Amniotic stem cell (primary cell): ENCODE measurements at places on chromosomes 1 and 21.

- no peak for DNase-seq
These were observed 17.6 kb upstream of the MTARC2 start for GRCh38 chr1:220730486-220730885.

GRCh38 chr1:16433030-16433429 lies 4.2 kb downstream of the SPATA21 start:
- DNase-seq = no peak

DNA sequence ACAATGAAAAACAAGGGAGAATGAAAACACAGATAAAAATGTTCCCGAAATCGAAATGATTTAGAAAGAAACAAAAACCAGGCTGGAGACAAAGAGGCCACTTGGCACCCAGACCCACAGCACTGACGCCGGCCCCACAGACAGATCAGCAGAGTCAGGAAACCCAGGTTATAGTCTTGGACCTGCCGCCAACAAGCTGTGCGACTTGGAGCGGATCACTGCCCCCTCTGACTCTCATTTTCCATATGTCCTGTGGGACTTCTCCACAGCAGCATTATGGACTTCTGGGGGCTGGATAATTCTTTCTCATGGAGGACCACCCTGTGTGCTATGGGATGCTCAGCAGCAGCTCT lies 72.4 kb downstream of the MATN1 start:
- DNase-seq = no peak

- no peak for DNase-seq
These were observed 74.4 kb downstream of the COL24A1 start for GRCh38 chr1:86082183-86082582.

- DNase-seq = no peak
These were observed 75.6 kb downstream of the LMO4 start for GRCh38 chr1:87404296-87404695.

DNA sequence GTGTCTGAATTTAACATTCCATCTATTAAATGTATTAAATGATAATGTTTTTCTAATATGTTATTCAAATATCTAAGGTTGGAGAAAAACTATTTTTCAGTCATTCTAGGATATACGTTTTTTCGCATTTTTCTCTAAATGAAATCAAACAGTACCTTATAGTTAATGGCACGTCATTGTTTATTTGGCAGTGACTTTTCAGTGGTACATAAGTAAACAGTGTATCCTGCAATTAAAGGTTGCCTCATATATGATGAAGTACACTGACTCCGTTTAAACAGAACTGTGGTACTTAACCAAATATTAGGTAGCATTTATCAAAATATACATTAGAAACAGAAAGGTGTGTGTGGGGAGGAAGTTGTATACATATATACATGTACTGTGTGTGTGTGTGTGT lies 79.2 kb downstream of the EPS15 start:
- no peak for DNase-seq

- DNase-seq = no peak
These were observed 46.6 kb downstream of the RGS7 start for GRCh38 chr1:241310451-241310850.

- no peak for DNase-seq
These were observed 643.3 kb downstream of the NPHP4 start for GRCh38 chr1:5348732-5349465.

DNA sequence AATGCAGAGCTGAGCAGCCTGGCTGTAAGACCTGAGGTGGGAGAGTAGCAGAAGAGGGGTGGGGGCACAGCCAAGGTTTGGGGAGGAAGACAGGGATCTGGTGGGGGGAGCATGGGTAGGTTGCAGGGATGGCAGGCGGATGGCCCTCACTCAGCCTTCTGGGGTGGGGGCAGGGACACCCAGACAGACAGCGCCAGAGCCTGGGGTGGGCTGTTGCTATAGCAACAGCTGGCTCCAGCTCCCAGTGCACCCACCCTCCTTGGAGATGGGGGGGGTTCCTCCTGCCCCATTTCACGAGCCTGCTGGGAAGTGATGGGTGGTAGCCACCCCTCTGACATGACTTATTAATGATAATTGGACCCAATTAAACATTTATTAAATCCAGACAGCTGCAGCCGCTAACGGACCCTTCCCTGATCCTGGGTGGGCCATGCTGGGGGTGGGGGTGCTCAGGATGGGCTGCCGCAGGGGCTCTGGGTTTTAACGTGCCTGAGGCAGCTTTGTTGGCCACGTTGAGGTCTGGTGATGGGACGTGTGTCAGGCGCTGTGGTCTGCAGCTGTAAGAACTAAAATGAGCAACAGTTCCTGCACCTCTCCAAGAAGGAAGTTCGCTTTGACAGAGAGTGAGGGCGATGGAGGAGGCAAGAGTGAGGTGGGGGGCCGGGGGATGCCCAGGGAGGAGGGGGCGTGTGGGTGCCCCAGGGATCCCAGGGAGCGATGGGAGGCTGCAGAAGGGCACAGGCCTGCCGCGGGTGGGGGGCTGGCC lies 19.4 kb downstream of the AGRN start:
- DNase-seq = no peak

DNA sequence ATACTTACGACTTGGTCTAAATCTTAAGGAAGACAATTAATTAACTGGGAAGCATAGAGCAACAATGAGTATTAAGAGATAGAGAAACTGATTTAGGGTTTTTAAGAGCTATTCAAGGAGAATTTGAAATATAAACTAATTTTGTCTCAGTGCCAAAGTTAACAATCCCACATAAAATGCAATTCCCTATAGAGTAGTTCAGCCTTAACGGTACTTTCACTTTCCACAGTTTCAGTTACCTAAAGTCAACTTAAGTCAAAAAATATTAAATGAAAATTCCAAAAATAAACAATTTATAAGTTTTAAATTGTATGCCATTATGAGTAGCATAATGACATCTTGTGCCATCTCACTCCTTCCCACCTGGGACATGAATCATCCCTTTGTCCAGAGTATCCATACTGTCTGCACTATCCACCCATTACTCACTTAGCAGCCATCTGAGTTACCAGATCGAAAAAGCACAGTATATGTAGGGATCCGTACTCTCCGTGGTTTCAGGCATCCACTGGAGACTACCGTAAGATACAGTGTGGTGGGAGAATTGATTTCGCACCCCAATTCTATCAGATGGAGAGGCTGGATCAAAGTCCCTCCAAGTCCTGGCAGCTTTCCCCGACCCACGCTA lies 4.8 kb upstream of the SARS1 start:
- DNase-seq = no peak

DNA sequence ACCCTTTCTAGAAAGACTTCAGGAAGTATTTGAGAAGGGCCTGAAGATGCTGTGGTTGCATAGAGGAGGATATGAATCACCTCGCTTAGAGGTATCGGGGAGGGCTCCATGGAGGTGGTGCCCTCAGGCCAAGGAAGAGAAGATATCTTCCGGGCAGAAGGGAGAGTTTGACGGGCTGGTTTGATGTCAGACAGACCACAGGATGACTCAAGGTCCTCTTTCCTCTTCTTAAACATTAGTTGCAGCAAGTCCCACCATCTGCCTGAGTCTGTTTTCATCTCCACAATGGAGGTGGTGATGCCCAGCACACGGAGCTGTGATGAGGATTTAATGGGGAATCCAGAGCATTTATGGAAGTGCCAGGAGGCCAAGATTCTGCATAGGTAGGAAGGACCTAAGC lies 25.1 kb upstream of the RUNX3 start:
- no peak for DNase-seq

DNA sequence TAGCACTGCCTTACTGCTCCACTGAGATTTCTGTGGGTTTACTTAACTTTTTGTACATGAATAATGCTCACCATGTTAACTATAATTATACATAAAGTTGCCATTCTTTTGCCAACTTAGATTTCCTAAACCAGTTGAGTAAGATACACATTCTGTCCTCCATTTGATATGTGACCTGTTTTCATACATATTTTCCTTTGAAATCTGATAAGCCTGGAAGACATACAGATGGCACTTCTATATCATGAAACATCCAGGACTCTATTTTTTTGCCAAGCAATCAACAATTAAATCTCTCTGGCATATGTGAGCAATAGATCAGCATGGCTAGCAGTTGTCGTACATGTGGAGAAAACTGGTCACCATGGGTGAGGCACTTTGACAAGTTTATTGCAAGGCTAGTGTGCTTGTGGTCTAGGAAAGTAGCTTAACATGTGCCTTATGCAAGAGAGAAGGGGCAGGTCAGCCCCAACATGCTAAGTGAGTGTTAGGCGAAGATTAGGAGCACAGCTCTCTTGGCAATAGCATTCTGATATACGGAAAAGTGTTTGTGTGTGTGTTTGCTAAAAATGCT lies 14.2 kb downstream of the PRRX1 start:
- no peak for DNase-seq

DNA sequence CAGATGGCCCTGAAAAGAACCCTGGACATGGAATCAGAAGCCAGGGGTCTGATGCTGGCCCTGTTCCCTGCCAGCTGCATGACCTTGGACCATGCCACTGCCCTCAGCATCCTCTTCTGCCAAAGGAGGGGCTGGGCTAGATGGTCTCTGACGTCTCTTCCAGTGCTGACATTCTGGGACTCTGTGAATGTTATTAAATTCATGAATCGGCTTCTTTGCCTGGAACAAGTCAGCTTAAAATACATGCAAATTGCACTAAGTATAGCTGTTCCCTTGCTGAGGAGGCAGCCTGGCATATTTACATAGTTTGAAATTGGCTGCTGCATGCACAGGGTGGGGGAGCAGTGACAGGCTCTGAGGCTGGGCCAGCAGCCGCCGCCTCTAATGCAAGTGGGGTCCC lies 23.8 kb downstream of the KCNA2 start:
- DNase-seq = no peak

GRCh38 chr1:186375929-186376319 lies 286 bp downstream of the ODR4 start:
- peak; percentile 22 for DNase-seq

- no peak for DNase-seq
These were observed 112.1 kb downstream of the PHTF1 start for GRCh38 chr1:113647164-113647563.

DNA sequence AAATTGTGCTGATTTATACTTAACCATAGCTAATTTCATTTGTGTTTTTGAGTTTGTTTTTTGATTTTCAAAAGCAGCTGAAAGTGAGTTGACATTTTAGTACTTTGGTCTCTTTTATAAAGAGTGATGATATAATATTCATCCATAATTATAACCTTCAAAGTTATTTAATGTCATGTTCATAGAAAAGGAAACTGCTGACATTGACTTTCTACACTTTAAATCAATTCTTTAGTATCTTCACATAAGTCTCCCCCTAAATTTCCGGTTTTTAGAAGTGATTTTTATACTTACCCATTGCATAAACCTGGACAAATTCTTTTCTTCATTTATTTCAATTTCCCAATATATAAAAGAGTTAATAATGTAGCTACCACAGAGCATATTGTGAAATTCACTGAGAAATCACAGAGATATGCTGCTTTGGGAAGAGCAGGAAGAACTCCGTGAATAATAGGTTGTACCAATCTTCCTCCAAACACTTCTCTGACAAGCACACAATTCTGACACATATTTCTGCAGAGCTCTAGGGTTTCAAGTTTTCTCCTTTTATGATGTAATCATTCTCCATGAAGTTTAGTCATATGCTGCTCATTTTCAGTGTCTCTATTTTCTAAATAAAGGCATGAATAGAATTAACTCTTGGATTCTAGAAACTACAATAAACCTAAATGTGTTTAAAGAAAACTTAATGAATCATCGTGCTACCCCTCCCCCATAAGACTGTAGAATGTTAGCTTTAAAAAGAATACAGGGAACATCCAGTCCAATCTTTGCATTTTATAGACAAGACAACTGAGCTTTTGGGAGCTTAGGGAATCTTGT lies 25.6 kb upstream of the CDC42BPA start:
- DNase-seq = peak; percentile 55

DNA sequence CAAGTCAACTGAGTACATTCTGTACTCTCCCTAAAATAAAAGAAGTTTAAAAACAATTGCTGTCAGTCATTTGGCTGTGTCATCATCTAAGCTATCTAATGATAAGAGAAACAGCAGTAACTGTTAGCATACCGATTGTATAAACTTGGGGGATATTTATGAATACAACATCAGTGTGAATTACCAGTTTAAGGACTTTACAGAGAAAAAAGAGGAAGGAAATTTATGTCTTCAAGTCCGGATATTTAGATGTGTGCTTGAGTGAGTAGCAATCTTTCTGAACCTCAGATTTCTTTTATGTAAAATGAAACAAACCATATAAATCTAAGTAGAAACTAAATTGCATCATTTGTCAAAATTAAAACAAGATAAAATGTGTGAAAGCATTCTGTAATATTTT lies 1557.0 kb downstream of the MRPL39 start:
- no peak for DNase-seq

DNA sequence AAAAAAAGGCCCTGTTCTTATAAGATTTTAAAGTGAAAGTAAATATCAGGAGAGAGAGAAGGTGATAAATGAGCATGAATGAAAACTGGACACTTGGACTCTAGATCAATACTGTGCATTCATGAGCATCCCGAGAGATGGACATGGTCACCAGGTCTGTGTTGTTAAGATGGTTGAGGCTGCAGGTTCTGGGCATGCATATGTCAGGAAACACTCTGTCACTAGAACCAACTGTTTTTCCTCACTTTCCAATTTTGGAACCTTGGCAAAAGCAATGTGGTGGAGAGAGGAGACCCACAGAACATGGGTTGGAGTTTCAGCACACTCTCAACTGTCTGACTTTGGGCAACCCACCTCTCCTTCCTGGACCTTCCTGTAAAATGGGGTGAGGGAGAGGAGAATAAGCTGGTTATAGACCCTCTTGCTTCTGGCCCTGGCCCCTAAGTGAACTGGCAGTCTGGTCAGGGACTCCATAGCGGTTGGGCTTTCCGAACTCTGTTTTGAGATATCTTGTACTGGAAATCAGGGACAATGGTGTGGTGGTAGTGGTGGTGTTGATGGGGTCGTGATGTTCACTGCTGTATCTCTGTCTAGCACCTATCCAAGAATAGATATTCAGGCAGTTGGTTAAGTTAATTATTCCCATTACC lies 4.2 kb downstream of the MAN1C1 start:
- no peak for DNase-seq
